ENCODE measurements at places on chromosomes 12 and 14. TPM values are rescaled to one million over a fixed set of nuclear protein-coding genes. Genes with fewer than 3 reads are reported as not detected.

Gene VWF
- total RNA-seq = not detected

Gene LRP1-AS
- total RNA-seq = not detected

GRCh38 chr12:130563323-130563722 is 152.8 kb downstream of the RIMBP2 start:
- no peaks in the 10 kb centered on the region for H3K27me3 ChIP-seq
- no peak overlapping the region for H3K4me3 ChIP-seq
- no peak overlapping the region for H3K27ac ChIP-seq
- no peak for DNase-seq
- H3K36me3 ChIP-seq = no peaks in the 10 kb centered on the region

DNA sequence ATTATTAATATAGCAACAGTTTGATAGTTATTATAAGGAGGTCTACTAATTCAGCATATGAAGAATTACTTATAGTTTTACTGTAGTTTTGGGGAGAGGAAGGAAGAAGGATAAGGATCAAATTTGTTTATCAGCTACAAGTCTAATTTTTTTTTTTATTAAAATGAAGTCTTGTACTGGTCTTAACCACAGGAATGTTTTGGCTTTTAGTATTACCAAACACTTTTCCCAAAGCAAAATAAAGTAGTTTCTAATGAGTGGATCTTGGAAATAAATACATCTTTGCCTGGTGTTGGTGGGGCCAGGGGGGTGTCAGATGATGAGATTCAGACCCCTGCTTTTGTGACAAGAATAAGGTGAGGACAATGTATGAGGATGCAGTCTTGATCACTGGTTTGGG is 57.2 kb upstream of the ZDHHC17 start:
- peaks cover 23% of the 10 kb centered on the region for H3K4me1 ChIP-seq
- H3K27me3 ChIP-seq = no peaks in the 10 kb centered on the region
- H3K27ac ChIP-seq = no peak overlapping the region
- no peak overlapping the region for H3K4me3 ChIP-seq
- DNase-seq = peak; percentile 38

DNA sequence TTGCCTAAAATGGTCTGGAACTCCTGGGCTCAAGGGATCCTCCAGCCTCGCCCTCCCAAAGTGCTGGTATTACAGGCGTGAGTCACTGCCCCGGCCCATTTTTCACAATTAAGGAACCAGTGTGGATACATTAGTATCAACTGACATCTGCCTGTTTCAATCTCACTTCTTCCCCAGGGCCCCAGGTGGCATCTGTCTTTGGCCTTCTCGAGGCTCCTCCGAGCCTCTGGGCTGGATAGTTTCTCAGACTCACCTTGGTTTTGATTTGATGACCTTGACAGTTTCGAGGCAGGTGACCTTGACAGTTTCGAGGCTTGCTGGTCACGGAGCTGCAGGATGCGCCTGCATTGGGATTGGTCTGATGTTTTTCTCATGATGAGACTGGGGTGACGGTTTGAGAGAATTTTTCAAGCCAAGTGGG is 41.0 kb upstream of the NCOR2 start:
- no peak for DNase-seq
- no peaks in the 10 kb centered on the region for H3K36me3 ChIP-seq
- no peaks in the 10 kb centered on the region for H3K27me3 ChIP-seq
- H3K27ac ChIP-seq = no peak overlapping the region

DNA sequence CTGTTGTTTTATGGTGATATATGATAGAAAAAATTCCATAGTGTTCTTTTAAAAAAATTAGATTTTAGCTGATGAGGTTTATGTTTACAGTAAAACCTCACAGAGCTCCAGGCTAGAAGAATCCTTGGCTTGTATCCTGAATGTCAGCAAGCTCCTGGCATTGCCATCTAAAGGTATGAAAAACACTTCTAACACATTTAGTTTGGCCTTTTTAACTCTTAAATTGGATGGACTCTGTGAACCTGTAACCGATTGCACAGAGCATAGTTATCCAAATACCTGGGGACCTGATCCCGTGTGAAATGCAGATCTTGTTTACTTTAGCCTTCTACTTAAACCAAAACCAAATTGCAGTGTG is 241.1 kb upstream of the DCN start:
- H3K36me3 ChIP-seq = no peaks in the 10 kb centered on the region
- no peak overlapping the region for H3K27ac ChIP-seq
- 0 out of 2 replicates have a peak, but pooled peaks cover 3% of the 10 kb centered on the region for H3K27me3 ChIP-seq
- no peak overlapping the region for H3K4me3 ChIP-seq
- H3K4me1 ChIP-seq = no peaks in the 10 kb centered on the region

DNA sequence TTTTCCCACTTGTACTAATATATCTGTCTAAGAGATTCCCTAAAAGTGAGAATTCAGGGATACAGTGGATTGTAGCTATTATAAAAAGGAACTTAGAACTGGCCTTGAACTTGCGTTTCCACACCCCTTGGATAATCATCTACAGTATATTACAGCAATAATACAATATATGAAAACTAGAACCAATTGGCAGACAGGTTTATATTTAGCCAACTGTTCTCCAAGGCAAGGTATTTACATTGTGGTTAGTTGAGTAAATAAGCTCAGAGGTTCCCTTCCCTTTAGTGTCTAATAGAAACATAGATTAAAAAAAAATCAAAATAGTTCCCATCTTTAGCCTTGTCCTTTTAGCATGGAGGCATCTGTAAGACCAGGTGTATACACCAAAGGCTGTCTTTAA is 42.1 kb downstream of the LIMA1 start:
- H3K27ac ChIP-seq = peak overlapping the region; percentile 94
- no peaks in the 10 kb centered on the region for H3K36me3 ChIP-seq
- peaks cover 46% of the 10 kb centered on the region for H3K4me1 ChIP-seq
- peak overlapping the region; percentile 20 for H3K4me3 ChIP-seq

GRCh38 chr12:62736596-62736995 is 198.4 kb downstream of the PPM1H start:
- no peaks in the 10 kb centered on the region for H3K27me3 ChIP-seq
- H3K27ac ChIP-seq = no peak overlapping the region
- DNase-seq = no peak
- no peak overlapping the region for H3K4me3 ChIP-seq
- peaks cover 43% of the 10 kb centered on the region for H3K4me1 ChIP-seq

- H3K27me3 ChIP-seq = no peaks in the 10 kb centered on the region
- no peaks in the 10 kb centered on the region for H3K36me3 ChIP-seq
- H3K27ac ChIP-seq = no peak overlapping the region
- DNase-seq = no peak
- no peak overlapping the region for H3K4me3 ChIP-seq
- H3K4me1 ChIP-seq = peaks cover 23% of the 10 kb centered on the region
Measured at GRCh38 chr12:27337376-27337775, 4.7 kb downstream of the BMAL2 start.
